ENCODE measurements at places on chromosomes 6 and 20.
A peak's percentile ranks its signal among the peaks of the same experiment; 100 is the strongest.

- DNase-seq = no peak
Measured at GRCh38 chr20:25050501-25051350, 7.2 kb downstream of the ACSS1 start.

- DNase-seq = peak; percentile 38
Measured at GRCh38 chr6:4008324-4009047, 70.5 kb downstream of the FAM217A start.

- DNase-seq = peak; percentile 6
Measured at GRCh38 chr20:2005831-2006426, 12.1 kb upstream of the PDYN start.

- no peak for DNase-seq
Measured at GRCh38 chr6:31871046-31871659, 7.6 kb downstream of the SLC44A4 start.

DNA sequence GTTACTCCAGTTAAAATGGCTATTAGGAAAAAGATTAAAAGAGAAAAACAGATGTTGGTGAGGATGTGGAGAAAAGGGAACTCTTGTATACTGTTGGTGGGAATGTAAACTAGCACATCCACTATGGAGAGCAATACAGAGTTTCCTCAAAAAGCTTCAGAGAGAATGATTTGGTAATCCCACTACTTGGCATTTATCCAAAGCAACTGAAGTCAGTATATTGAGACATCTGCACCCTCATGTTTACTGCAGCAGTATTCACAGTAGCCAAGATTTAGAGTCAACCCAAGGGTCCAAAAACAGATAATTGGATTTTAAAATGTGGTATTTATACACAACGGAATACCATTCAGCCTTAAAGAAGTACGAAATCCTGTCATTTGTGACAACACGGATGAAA, 469.5 kb downstream of the QKI start:
- DNase-seq = no peak

DNA sequence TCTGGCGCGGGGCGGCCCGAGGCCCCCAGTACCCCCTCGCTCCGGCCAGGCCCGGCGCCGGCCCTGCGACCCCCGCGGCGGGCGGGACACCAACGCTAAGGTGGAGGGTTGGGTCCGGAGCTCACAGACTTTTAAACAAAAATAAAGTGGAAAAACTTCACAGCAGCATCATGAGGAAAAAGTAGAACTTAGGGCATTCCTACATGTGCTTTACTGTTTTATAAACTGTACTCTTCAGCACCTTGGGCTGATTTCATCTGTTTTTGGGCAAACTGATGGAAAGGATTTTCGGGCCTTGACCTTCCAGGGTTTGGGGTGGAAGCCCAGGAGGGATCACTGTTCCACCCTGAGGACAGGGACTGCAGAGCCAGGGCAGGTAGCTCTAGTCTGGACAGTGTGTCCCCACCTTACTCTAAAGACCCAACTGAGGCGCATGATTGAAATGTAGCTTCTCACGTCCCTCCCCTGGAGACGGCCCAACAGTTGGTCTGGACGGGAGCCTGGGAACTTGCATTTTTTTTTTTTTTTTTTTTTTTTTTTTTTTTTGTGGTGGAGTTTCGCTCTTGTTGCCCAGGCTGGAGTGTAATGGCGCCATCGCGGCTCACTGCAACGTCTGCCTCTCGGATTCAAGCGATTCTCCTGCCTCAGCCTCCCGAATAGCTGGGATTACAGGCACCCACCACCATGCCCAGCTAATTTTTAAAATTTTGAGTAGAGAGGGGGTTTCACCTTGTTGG, 740 bp downstream of the NELFCD start:
- DNase-seq = no peak

GRCh38 chr6:9612489-9612888, 802.4 kb downstream of the TFAP2A start:
- DNase-seq = no peak

- peak; percentile 4 for DNase-seq
Measured at GRCh38 chr6:138278326-138278725, 60.0 kb upstream of the PBOV1 start.

GRCh38 chr6:17450397-17450796, 57.0 kb downstream of the CAP2 start:
- DNase-seq = no peak

- no peak for DNase-seq
Measured at GRCh38 chr20:34716921-34717229, 12.7 kb downstream of the TP53INP2 start.

DNA sequence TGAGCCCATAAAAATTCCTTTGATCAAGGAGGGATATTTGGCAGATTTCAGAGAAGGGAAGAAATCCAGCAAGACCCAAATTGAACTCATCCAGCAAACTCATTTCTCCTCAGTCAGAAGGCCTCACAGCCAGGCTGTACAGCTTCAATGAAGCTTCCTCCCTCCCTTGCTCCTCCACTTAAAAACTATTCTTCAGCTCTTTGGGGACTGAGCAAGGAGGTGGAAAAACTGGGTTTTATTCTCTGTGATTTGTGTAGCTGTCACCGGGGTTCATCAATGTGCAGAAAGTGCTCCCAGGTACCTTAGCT, 158.7 kb upstream of the ZNF184 start:
- DNase-seq = no peak

GRCh38 chr6:106490030-106490429, 129.5 kb downstream of the CRYBG1 start:
- DNase-seq = no peak

All from SHP77 (cell line).